ENCODE measurements at places on chromosomes 5 and 9.

DNA sequence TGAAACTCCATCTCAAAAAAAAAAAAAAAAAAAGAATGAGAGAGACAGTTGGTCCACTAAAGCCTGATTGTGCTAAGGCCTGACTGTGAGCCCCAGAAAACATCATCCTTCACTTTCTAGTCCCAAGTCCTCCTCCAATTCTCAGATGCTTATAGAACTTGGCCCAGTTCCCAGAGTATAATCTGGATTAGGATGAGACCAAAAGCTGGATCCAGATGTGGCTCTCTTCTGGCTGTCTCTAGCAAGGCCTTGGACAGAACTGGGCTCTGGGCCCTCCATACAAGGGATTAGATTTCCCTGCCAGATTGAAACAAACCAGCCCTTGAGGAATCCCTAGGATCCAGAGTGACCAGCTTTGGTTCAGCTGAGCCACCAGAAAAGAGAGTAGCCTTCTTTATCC lies 98.4 kb upstream of the ZNF366 start:
- DNase-seq = no peak

GRCh38 chr5:14906628-14907027 lies 35.0 kb upstream of the ANKH start:
- no peak for DNase-seq

DNA sequence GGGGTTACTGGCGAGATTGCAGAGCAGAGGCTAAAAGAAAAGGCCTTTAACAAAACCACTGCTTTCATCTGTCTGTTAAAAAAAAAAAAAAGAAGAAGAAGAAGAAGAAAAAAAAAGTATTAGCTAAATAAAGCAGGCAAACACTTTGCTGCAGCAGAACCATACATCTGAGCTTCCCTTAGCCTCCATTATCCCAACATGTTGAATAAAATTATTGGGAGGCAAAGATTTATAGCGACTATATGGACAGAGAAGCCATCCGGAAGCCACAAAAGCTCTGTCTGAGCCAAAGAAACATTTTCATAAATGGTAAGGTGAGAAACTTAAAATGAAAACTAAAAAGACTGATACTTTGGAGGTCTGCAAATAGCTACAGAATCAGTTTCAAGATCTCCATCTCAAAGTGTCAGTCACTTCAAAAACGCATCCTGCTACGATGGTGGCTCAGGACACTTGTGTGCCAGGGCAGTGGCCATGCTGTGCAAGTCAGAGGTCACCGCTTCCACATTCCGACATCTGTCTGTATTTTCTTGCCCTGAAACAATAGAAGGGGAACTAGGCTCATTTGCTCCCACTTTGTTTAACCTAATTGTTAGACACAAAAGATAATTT lies 9.6 kb downstream of the EFNA5 start:
- no peak for DNase-seq

DNA sequence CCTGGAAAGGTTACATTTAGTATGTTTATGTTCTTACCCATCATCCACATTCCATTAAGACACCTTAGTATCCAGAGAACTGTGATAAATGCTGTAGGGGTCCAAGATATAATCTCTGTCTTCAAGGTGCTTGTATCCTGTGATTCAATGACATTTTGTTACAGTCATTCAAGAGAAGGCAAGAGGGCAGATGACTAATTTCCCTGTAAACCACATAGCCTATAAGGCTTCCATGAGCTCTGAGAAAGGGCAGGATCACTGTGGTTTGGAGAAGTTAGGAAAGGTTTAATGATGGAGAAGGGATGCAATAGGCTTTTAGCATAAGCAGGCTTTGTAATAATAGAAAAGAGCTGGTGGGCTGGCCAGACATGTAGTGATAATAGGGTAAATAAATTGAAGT lies 40.0 kb downstream of the PAPPA start:
- no peak for DNase-seq

GRCh38 chr5:107853031-107853430 lies 182.3 kb upstream of the EFNA5 start:
- no peak for DNase-seq

DNA sequence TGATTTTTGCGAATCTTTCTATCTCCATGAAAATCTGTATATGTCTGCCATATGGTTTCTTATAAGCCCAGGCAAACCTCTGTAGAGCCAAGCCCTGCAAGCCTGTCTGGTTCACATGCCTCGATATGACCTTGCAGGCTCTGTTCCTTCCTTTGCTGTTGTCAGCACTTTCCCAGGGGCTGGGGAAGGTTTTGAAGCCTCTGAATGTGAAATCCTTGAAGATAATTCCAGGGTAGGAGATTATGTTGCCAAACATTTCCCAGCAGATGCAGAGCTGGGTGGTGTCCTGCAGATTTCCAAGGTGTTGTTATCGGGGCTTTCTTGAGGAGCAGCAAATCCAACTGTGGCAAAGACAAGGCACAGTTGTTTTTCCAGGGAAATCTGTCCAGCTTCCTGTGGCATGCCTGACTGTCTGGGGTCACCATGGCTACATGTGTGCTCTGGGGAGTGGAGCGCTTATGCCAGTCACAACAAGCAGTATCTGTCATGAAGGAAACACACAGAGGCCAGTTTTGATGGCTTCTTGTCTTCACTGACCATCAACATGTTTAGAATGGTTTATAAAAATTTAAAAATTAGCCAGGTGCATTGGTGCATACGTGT lies 60.7 kb upstream of the RPS23 start:
- DNase-seq = no peak

DNA sequence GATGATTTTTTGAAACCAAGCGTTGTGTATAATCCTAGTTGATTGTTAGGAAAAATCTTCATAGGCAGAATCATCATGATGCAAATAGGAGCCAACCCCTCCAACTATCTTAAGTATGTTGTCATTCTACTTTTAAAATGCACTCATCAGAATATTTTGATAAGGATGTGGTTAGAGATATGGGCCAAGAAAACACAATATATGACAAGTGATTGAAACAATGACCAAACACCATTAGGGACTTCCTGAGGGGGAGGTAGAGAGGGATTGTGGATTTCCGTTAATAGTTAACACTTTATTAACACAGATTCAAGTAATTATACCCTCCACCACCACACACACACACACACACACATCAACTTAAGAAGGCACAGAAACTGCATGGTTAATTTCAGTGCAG lies 143.3 kb downstream of the ARSB start:
- DNase-seq = no peak

GRCh38 chr5:122458278-122458872 lies 146.3 kb downstream of the SNCAIP start:
- DNase-seq = no peak

GRCh38 chr9:8349376-8349775 lies 549.8 kb upstream of the DMAC1 start:
- DNase-seq = no peak

GRCh38 chr5:131710391-131710790 lies 75.4 kb upstream of the RAPGEF6 start:
- DNase-seq = no peak

GRCh38 chr5:119328753-119329602 lies 26.8 kb upstream of the TNFAIP8 start:
- peak; percentile 4 for DNase-seq

- DNase-seq = no peak
Measured at GRCh38 chr5:98763001-98763630, 10.3 kb upstream of the RGMB start.

GRCh38 chr9:123131258-123131657 lies 97.8 kb downstream of the GPR21 start:
- no peak for DNase-seq
